ENCODE measurements at places on chromosomes 11 and 22.

DNA sequence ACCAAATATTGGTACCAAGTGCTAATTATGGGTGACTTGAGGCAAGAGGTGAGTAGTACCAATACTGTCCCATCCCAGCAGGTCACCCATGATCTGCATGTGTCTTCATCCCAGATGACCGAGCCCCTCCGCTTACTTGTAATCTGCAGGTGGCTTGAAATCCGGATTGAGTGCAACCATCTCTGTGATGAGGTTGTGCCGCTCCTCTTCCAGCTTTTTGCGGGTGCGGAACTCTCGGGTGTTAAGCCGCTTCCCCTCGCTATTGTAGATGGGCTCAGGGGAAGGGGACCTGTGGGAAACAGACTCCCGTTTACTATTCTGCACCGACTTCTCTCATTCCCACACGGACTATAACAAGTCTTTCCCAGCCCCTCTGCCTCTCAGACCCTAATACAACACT is 8.2 kb downstream of the SF1 start:
- DNase-seq: no peak

- no peak for DNase-seq
Measured at GRCh38 chr11:10573556-10573955, 5.1 kb upstream of the LYVE1 start.

- DNase-seq: peak; percentile 28
Measured at GRCh38 chr11:59556115-59556916, 45.0 kb downstream of the OR4D9 start.

DNA sequence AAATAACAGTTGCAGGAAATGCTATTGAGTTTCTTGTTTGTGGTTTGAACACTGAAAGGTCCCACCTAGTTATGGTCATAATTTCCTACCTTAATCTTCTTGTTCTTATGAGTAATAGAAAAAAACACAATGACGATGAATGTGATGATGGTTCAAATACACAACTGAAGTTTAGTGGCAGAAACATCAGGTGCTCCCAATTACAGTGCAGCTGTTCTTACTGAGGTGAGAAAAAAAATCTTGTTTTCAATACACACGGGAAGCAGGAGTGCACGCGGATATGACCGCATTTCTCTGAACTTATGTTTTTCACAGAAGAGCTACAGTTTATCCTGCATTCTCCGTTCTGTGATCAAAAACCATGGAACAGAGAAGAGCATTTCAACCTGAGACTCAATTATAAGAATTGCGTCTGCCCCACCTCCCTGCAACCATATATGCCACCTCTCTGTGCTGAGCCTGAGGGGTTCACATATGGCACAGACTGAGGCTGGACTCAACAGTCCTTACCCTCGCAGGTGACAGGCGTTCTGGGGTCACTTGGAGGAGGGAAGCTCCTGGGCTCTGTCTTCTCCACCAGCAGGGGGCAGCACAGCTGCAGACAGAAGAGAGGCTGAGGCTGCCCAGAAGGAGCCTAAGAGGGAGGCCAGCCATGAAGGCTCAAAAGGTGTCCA is 99.7 kb upstream of the IGLL5 start:
- peak; percentile 55 for DNase-seq

GRCh38 chr22:43848366-43849171 is 13.7 kb downstream of the SULT4A1 start:
- no peak for DNase-seq

- no peak for DNase-seq
Measured at GRCh38 chr11:45777127-45777969, 27.6 kb upstream of the SLC35C1 start.

- no peak for DNase-seq
Measured at GRCh38 chr11:35944503-35945136, 758 bp downstream of the LDLRAD3 start.

GRCh38 chr22:39170825-39171622 is 18.5 kb upstream of the CBX7 start:
- DNase-seq: peak; percentile 95

DNA sequence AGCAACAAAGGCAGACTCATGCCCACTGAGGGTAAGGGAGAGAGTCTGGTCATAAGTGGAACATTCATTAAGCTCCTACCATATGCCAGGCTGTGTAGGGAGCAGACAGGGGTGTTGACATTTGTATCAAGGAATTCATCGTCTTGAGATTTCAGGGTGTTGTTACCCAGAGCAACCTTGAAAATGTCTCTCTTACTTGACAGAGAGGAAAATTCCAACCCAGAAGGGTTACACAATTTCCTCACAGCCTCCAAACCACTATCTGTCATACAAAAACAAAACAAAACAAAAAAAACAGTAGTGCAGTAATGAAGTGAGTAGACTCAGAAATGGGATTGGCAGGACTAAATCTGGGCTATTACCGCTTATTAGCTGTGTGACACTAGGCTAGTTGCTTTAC is 113.2 kb downstream of the MIAT start:
- DNase-seq: no peak

GRCh38 chr11:46560300-46560991 is 33.4 kb downstream of the AMBRA1 start:
- no peak for DNase-seq

DNA sequence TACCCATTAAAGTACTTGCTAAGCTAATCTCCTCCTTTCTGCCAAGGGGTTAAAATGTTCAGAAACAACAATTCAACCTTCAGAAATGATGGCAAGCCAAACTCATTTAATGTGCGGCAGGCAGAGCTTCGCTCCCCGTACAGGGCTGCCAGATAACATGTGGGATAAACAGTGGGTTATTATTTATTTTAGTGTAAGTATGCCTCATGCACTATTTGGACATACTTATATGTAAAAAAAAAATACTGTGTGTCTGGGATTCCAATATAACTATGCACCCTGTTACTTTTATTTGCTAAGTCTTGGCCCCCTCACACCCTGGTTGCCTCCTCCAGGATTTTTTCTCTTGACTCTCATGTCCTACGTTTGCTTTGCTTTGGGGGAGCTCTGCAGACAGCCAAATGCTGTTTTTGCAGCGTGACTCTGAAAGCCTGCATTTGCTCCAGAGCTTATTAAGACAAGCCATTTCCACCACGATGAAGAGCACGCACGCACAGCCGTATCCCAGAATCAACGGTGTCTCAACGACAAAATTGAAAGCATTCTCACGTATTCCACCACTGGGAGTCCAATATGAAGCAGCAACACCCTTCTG is 86.5 kb upstream of the SHANK2 start:
- no peak for DNase-seq

DNA sequence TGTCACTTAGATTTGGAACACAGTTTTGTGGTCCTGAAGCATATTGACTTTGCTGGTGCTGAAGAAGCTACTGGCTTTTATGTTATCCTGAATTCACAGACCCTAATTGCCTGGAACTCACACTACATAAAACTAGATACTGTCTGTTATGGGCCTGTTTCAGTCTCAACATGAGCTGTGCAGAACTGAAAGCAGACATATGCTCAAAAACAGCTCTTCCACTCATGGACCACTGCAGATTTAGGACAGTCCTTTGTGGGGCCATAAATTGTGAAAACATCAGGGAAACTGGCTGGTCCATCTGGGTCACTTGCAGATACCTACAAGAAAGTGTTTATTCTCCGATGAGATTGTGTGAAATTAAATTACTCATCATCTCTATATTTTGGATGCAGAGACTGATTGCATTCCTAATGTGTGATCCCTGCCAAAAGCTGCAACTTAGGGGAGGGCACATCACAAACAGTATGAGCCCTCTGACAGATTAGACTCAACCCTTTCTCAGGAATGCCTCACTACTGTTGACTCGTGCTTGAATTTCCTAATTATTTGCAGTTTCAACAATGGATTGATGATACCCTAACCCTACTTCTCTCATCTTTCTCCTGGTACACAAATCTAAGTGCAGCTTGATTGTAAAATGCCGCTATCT is 10.2 kb upstream of the CLNS1A start:
- no peak for DNase-seq

- no peak for DNase-seq
Measured at GRCh38 chr11:69362315-69362714, 68.4 kb downstream of the MYEOV start.

GRCh38 chr11:83641511-83641910 is 355.3 kb upstream of the CCDC90B start:
- no peak for DNase-seq

DNA sequence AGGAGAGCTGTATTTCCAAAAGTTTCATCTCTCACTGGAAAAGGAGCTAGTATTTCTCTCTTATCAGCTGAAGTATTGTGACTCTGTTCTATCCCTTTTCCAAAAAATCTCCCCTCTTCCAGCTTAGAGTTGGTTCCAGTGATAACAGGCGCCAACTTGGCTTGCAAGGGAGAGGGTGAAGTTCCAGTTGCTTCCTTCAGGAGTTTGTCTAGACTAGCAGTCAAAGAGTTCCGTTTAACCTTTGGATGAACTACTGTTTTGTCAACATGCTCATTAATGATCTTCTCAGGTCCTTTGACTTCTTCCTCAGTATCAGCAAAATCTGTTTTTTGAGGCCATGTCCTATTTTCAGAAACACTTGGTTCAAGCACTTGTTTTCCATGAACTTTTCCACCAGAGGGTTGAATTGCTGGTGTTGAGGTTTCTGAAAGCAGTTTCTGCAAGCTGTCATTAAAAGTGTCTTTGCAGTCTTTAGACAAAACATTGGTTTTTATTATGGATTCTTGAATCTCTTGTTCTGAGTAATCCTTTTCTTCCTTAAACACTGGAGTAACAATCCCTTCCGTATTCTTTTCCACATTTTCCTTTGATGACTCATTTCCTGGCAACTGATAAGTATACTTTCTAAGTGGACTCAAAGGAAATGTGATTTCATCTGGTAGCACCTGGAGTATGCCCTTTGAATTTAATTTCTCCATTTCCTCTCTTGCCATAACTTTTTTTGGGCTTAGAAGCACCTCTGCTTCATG is 39.7 kb upstream of the CCDC89 start:
- DNase-seq: no peak

DNA sequence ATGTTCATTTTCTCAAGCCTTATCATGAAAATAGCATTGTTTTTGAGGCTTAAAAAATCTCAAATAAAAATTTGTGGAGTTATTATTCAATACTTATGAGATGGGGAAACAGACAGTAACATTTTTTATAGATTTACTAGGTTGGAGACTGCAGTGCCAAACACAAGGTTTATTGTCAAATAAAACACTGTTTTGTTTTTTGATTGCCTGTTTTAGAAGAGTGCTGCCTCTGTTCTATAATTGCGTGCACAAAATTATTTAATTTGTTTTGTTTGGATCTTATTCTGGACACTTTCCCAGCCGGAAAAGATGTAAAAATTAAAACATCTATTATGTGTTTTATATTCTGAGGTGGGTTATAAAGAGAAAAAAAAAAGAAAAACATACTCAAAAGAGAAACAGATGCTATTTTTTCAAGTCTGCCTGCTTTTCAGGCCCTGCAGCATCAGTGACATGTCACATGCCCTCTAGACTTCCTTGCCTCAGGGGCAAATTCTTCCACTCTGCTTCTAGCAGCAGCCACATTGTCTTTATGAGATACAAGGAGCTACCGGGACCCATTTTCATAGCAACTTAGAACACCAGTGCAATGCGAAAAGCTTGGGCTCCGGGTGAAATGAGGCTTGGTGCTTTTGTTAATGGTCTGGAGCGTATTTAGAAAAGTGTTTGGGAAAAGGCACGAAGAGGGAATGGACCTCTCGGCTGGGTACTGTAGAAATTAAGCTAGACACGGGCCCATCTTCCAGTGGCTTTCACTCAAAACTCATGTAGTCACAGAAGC is 77.5 kb downstream of the EFCAB6 start:
- DNase-seq: no peak

DNA sequence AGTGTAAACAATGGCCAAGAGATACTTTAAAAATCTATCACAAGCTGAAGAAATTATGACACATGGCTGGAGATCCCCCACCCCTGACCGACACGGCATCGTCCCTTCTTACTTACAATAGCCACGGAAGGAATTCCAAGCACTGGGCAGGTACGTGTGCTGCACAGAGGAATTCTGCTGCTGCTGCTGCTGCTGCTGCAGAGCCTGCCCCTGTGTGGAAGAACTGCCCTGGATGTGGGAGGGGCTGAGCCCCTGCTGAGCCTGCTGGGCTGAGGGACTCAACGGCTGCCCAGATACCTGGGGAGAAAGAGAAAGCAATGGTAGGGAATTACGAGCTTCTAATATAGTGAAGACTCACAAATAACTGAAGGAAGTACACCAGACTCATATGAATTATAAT is 15.0 kb upstream of the NFRKB start:
- no peak for DNase-seq

DNA sequence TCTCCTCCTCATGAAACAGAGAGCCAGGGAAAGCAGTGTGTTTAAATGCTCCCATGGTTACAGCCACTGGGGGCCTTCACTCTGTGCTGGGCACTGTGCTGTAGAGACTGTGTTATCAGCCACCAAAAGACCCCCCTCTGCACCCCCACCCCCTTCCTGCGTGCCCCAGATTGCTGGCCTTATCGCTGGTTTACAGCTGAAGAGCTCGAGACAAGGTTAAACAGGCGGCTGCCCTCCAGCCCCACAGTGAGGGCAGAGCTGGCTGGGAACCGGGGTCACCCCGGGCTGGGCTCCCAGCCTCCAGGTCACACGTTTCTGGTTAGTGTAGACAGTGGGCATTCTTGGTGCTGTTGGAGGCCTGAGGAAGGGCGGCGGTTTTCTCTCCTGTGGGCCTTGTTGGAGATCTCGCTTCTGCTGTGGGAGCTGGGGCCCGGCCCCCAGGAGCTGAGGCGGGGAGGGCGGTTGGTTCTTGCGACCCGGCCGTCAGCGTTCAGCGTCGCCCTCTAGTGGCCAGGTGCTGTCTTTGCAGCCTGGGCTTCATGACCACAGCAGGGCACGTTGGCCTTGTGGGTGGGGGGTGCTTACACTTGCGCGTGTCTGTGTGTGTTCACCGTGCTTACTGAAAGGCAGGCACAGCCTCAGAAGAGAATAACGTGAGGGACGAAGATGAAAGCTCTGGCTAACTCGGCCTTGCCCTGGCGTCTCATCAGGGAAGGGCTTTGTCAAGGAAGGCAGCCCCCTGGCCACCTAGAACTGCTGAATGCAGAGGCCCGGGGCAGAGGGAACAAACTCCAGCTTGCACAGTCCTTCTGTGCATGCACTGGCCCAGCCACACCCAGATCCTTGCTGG is 40.8 kb downstream of the TBC1D22A start:
- DNase-seq: peak; percentile 62

GRCh38 chr11:36948460-36949127 is 350.6 kb upstream of the RAG2 start:
- DNase-seq: no peak

- no peak for DNase-seq
Measured at GRCh38 chr22:43155789-43156188, 4.4 kb downstream of the TSPO start.

- no peak for DNase-seq
Measured at GRCh38 chr11:114621072-114621471, 25.5 kb upstream of the NXPE4 start.

GRCh38 chr22:47194476-47195155 is 432.2 kb downstream of the TBC1D22A start:
- DNase-seq: no peak
